ENCODE measurements at places on chromosomes 4 and X.

DNA sequence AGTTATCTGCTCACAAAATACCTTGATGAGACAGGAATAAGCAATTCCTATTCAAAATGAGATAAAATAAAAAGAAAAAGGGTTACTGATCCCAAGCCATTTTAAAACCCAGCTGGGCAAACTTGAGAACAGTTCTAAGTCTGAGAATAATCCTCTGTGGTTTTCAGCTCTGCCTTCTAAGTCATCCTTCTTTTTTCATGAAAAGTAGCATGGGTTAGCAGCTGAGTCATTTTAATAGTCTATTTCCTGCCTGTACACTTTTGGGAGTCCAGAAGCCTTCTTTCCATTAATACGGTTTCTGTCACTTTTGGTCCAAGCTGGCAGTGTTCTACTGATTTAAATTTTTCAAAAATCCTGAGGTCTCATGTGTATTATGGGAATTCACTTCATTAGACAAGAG is 374.3 kb downstream of the IQCM start:
- peak; percentile 24 for DNase-seq

DNA sequence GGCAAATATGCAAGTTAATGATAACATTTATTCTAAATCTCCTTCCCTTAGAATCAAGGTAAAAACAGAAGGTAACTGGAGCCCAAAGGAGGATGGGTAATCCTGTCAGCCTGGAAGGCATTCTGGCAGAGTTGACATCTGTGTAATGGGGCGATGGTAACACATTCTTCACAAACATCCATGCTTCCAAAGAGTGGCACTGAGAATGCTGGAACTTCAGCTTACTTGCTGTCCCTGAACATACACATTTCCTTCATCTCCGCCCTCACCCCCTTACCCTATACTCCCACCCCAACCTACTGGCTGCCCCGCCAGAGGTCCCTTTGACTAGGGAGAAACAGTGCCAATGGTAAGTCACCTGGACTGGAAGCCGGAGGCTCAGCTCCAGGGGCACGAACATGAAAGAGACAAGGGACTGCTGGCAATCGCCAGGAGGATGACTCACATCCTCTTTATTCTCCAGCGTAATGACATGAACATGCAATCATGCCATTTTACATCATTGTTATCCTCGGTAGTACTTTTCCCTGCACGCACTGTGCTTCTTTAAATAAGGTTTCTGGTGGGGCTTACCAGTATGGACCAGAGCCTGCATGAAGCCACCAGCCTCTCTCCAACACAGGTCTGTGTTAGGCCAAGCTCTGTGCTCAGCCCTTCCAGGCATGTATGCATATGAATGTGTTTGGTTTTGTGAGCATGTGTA is 694.2 kb upstream of the TENM3 start:
- peak; percentile 97 for DNase-seq

DNA sequence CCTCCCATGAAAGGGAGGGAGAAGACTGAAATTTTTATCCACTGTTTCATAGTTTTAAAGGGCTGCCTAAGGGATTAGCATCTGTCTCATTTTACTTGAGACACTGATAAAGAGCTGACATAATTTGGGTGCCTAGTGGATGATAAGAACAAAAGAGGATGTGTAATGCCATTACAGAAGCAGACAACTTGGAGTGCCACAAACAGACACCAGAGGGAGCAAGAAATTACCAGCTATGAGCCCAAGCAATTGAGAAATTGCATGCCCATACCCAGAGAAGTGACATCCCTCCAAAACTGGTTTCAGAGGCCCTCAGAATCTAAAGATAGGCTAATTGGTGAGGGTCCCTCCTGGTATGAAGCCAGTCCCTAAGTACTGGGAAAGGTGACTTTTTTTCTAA is 38.5 kb upstream of the POU3F4 start:
- no peak for DNase-seq

- no peak for DNase-seq
Observed at GRCh38 chrX:153487590-153488071, 7.1 kb upstream of the BGN start.

GRCh38 chrX:130086447-130087206 is 23.7 kb downstream of the ELF4 start:
- DNase-seq: no peak

DNA sequence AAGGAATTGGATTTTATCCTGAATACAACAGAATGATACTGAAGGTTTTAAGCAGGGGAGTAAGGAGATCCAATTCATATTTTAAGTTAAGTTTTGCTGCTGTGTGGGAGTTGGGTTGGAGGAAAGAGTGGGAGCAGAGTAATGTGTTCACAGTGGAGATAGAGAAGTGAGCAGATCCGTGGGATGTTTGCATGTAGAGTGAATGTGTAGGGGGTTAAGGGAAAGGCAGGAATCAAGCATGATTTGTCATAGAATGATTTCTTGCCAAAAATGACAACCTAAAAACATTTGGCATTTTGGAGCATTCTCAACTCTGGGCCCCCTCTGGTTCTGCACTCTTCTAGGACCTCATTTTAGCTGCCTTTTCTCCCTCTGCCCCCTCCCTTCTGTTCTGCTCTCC is 76.6 kb downstream of the ARHGAP10 start:
- no peak for DNase-seq

DNA sequence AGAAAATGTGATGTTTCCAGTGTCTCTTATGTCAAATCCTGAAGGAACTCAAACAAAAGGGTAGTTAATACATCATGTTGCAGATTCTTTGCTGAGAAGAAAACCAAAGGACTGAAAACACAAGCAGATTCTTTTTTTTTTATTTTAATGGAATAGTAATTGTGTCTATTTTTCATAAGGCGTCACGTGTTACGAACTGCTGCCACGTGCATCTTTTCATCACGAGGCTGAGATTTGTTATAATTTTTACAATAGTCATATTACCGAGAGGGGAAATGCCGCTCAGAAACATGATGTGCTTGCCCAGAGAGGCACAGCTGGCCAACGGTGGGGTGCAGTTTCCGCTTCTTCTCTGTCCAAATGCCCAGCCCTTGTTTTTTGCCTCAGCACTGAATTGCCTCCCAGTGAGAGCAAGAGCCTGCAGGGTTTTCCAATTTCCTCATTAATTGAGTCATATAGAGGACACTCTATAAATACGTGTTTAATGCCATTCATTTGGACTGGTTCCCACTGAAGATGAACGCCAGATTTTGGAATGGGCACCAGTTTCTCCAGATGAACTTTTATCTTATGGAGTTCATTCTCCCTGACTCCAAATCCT is 225.3 kb downstream of the STK32B start:
- no peak for DNase-seq

- DNase-seq: peak; percentile 12
Observed at GRCh38 chr4:46254788-46255187, 130.9 kb upstream of the GABRG1 start.

DNA sequence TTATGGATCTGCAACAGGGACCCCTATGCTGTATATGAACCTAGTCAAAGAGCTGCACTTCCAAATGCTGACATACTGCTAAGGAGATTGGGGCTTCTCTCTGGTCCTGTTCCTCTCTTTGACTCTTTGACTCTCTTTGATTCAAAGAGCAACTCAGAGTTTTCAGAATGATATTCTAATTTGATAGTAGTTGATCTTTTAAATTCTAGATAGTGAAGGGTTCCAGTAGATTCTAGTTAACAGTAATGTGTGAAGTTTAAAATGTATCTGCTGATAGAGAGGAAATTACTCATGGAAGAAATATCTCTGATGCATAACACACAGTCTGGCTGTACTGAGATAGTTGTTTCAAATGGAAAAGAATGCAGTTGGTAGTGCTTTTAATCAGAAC is 239.1 kb downstream of the RASL11B start:
- DNase-seq: peak; percentile 31

GRCh38 chr4:43369036-43369594 is 476.6 kb downstream of the GRXCR1 start:
- DNase-seq: no peak

DNA sequence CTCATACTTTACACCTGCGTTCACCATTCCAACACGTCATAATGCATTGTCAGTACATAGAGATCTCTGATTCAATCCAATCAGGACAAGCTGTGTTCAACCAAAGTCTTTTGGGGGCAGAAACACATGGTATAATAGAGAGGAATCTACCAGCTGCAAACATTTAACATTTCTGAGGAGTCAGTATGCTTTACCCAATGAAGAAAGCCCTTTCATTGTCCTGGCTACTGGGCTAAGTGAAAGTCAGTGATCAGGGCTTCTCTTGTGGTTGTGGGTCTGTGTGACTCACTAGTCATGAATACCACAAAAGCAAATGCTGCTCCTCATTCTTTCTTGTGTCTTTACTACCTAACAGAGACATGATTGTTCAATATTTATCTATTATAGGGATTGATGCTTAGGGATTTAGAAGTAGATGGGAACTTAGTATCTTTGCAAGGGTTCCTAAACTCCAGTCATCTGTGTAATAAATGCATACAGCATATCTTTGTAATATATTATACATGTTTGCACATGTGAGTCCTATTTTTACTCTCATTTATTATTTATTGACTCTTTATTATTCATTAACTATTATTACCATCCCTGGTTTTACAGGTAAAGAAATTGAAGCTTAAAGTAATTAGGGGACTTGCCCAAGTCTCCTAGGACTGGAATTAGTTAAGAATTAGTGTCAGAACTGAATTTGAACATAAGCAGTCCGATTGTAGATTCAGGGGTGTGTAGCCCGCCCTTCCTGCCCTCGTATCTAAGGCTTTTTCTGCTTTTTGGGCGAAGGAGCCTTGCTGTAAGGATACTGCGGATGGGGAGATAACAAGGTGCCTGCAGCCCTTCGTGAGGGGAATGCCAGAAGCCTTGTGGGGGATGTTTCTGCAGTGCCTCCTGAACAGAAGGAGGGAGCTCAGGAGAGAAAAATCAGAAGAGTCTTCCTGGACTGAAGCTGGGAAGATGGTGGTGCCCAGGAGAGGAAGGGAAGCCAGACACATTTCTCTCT is 353.1 kb upstream of the BOD1L1 start:
- peak; percentile 94 for DNase-seq

DNA sequence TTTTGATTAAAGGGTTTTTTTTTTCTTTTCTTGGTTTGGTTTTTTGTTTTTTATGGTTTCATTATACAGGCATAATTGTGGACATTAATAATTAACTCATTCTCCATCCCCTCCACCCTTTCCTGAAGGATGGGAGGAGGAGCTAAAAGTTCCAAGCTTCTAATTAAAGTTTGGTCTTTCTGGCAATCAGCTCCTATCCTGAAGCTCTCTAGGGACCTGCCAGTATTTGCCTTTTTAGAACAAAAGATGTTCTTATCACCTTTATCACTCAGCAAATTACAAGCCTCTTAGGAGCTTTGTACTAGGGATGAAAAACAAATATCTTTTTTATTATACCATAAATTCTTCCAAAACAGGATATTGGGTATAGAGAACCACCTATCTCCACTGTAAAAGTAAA is 589.8 kb downstream of the PDHA2 start:
- no peak for DNase-seq

GRCh38 chrX:48745222-48745621 is 16.3 kb upstream of the GLOD5 start:
- no peak for DNase-seq

DNA sequence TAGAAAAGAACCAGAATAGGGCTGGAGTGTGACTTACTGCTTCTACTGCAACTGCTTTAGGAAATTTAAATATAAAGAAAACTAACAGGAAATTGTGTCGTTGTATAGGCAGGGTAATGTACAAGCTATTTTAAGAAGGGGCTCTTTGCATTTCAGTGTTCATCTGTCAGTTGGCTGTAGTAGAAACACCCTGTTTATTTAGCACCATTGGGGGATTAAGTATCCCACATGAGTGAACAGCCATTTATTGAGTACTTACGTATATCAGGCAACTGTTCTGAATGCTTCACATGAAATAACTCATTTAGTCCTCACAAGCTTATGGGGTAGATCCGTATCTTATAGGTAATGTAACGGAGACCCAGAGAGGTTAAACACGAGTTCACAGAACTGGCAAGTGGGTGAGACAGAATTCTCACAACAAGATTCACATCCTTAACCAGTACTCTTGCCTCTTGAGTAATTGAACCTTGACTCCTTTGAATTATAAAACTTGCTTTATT is 23.9 kb downstream of the STIM2 start:
- DNase-seq: no peak

DNA sequence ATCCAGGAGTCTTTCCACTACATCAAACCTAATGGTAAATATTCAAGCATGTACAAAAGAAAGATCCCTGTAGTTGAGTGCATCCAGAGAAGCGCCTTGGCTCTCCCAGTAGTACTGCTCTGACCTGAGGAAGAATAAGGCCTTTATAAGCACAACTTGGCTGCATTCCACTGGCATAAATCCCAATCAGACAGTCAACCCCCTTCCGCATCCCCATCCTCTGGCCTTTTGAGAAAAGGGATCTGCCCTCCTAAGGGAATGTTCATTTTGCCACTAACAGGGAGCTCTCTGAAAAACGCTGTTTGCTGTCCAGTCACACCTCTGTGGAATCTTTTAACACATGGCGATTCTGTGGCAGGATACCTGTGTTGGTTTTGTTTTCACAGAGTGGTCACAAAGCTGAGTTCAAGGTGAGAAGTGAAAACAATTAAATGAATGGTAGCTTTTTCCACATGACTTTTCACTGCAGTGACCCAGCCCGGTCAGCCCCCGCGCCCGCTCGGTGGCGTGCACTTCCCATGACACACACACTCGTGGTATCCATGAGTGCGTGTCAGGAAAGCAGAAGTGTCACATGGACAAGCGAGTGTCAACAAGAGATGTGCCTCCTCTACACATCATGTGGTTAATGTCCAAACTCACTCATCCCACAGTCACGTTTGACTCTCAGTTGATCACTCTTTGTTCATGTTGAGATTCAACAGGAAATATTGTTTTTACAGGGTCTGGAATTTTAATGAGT is 112.2 kb upstream of the ENPP6 start:
- DNase-seq: no peak

DNA sequence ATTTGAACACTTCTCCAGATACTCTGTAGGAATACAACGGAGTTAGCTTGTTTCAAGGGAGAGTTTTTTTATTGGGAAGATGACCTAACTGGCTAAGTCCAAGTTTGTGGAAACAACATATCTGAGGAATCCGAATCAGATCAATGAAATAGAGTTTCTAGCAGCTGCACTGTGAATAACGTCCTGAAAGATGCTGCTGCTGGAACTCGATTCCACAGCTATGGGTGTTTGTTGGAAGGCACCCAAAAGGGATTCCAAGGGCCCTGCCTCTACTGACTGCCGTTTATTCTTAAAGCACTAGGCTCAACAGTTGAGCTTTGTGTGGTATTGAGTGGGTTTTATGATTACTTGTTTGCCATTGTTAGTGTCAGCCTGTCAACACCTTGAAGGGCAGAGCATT is 6.6 kb upstream of the GBA3 start:
- DNase-seq: no peak

- DNase-seq: no peak
Observed at GRCh38 chrX:72031118-72031517, 100.6 kb downstream of the RTL5 start.

DNA sequence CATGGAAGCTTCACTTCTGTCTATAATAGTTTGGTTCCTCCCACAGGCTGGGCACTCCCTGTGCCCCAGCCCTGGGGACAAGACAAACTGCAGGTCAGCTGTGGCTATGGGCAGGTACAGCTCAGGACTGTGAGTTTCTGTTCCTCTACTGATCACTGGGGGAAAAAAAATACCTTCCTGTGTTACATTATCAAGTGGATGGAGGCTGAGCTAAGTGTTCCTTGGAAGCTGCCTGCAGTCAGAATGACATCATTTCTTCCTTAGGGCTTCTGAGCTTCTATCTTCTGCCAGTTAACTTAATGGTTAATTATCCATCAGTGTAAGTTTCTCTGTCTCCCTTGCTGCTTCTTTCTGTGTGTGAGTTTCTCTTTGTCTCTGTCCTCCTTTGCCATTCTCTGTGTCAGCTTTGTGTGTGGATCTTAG is 4.6 kb downstream of the RAB33A start:
- DNase-seq: no peak

- no peak for DNase-seq
Observed at GRCh38 chr4:96736352-96736889, 896.5 kb downstream of the PDHA2 start.

Data from skeletal muscle cell (primary cell).